ENCODE measurements at places on chromosomes 5 and 9.

DNA sequence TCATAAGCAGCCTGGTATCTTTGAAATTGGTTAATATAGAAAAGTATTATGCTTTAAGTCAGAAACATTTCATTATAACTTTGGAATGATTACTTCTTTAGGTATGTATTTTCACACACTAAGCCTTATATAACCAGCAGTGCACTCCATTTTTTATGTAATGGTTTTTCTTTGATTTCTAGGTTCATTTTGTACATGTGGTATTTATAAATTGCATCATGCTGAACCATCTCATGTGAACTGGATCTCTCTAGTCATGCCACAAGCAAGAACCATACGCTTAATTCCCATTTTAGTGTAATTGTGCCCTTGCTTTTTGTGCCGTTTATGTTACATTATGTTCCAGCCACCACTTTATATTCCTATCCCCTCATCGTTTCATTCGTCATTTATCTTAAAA is 38.6 kb upstream of the SRP19 start:
- no peak for ATAC-seq

GRCh38 chr5:125181955-125182354 is 435.5 kb upstream of the ZNF608 start:
- ATAC-seq, result no peak

DNA sequence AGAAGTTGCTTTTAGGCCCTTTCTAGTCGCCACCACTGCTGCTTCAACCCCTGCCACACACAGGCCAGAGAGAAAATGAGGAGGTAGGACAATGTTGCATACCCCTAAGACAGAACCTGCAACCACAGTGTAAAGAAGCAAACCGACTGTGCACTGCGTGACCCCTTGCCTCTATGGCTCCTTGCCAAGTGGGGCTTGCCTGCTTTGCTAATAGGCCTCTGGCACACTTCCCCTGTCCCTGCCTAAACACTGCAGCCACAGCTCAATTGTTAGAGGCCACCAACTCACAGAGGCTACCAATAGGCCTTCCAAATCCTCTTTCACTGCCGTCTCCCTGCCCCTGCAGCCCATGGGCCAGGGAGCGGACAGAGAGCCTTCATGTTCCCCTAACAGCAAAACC is 280.1 kb downstream of the CDH10 start:
- no peak for ATAC-seq

DNA sequence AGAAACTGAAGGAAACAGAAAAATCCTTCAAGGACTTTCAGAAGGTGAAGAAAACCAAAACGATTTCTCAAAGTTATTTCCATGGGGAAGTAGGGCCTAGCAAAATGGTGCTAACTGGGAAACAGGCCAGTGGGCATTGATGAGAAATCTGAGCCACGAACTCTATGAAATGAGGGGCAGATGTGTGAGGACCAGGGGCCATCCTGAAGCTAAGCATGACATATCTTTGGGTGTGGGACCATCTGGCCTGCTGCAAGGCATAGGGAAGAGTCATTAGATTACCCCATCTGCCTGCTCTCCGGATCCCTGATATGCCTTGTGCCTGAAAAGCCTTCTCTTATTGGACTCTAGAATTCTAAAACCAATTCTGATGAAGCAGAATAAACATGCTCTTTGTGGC is 143.8 kb downstream of the PALM2AKAP2 start:
- no peak for ATAC-seq

GRCh38 chr5:76332102-76332501 is 71.0 kb upstream of the IQGAP2 start:
- ATAC-seq, result peak; percentile 28

DNA sequence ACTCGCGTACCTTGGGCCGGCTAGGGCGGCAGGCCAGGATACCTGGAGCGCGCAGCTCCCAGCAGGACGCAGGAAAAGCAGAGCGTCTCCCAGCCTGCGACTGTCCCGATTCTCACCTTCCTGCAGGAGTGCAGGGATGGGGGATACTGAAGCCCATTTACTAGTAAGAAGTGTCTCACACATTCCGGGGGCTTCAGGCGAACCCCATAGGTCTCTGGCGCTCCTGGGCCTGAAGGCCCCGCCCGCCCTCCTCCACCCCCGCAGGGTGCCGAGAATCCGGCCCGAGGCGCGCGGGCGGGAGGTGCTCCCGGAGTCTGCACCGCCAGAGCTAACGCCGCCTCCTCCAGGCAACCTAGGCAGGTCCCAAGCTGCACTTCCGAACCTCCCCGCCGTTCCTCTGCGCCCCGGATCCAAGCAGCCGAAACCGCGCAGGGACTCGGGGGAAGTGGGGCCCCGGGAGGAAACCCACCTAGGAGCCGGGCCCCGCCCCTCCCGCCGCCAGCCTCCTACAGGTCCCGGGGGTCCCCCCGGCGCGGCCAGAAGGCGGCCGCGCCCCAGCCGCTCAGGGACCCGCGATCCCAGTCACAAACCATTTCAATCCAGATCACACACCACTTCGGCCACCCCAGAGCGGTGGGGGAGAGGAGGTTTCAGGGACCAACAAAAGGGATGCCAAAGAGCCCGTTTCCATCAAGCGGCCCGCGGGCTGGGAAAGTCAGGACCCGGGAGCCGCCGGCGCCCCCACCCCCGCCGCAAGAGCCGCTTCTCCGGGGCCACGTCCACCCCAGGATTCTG is 1.2 kb downstream of the ROR2 start:
- peak; percentile 28 for ATAC-seq

DNA sequence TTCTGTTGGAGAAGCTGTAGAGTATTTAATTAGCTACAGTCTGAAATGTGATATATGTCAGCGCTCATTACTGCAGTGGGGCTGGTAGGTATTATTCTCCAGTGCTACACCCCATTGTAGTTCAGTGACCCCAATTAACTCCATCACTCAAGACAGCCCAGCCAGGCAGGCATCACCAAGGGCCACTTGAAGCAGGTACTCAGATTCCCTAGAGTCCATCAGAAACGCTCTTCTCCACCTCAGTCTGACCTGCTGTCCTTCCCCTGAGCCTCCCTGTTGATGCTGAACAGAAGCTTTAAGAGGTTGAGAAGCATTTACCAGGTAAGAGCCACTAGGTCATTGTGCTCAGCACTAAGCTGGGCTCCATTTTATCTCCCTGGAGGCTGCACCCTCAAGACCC is 71.8 kb downstream of the GALNT10 start:
- no peak for ATAC-seq

DNA sequence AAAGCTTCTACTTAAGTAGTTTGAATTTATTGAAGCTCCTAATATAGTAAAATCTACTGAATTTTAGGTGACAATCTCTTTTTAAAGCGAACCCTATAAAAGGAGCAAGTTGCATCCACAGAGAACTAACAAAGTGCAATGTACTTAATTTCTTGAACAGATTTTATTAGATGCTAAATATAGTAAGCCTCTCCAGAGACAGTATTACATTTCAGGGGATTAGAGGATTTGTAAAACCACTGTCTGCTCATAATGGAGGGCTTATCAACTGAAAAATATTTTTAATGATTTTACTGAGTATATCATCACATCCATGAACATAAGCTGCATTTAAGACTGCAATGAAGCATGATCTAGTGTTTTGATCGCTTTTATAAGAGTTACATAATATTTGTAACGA is 230.0 kb upstream of the EFNA5 start:
- no peak for ATAC-seq

- no peak for ATAC-seq
Observed at GRCh38 chr9:129851821-129852220, 16.6 kb downstream of the USP20 start.

- no peak for ATAC-seq
Observed at GRCh38 chr9:73118898-73119554, 32.6 kb upstream of the ANXA1 start.
